ENCODE measurements at places on chromosomes 3 and 15.

- peak; percentile 76 for DNase-seq
Observed at GRCh38 chr15:52783929-52784798, 6.0 kb downstream of the ONECUT1 start.

- no peak for DNase-seq
Observed at GRCh38 chr3:40310705-40311104, 1.2 kb downstream of the EIF1B start.

- DNase-seq: peak; percentile 40
Observed at GRCh38 chr3:171458864-171459136, 1.4 kb downstream of the TNIK start.

DNA sequence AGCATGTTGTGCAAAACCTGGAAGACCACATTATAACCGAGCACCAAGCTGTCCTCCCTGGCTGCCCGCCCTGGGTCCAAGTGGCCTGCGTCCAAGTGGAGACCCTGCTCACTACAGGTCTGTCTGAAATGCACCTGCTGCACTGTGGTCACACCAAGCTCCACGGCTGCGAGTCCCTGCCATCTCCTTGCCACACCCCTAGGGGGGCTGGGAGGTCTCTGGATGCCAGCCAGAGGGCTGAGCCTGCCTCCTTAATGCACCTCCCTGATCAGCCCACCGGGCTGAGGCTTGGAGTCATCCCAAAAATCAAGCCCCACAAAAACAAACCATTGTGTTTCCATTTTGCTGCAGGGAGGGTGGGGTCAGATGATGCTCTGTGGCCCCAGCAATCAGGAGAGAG lies 187.1 kb downstream of the MEGF11 start:
- no peak for DNase-seq

DNA sequence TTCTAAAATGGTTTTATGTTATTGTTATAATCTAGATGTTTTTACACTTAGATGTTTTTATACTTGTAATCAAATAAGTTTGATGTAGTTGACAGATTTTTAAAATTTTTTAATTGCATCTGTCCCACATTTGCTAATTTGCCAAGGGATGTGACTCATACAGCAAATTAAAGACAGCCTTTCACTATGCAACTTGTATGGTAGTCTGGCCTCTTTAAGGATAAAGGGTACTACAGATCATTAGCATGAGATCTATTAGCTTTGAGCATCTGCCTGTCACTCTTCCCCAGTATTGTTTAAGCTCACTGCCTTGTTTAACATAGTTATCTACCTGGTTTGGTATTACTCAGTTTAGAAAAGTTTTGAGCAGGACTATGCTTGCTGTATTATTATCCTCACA lies 83.0 kb downstream of the NPTN start:
- no peak for DNase-seq

GRCh38 chr3:152480282-152480953 lies 211.7 kb downstream of the MBNL1 start:
- DNase-seq: no peak

GRCh38 chr15:70278644-70279043 lies 180.9 kb upstream of the TLE3 start:
- DNase-seq: no peak

GRCh38 chr15:74543583-74543982 lies 2.6 kb downstream of the ARID3B start:
- no peak for DNase-seq

DNA sequence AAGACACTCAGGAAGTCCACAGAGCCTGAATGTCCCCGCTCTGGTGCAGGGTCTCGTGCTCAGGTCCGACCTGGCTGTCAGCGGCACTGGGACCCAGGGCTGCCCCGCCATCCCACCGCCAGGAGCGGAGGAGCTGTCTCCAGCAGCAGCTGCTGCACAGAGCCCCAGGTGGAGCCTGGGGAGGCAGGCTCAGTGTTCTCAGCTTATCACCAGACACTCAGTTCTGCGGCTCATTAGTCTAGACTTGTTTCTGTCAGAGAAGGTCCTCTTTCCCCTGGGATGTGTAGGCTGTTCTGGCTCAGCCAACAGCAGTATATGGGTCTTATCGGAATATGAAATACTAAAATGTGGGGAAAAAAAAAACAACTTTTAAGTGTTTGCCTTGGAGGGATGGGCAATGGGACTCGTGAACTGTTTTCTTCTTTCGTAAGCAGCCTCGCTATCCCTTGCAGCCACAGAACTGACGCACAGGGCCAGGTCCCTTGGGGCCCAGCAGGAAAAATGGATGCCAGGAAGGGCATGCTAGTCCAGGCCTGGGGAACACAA lies 75.9 kb downstream of the KLF13 start:
- peak; percentile 42 for DNase-seq

DNA sequence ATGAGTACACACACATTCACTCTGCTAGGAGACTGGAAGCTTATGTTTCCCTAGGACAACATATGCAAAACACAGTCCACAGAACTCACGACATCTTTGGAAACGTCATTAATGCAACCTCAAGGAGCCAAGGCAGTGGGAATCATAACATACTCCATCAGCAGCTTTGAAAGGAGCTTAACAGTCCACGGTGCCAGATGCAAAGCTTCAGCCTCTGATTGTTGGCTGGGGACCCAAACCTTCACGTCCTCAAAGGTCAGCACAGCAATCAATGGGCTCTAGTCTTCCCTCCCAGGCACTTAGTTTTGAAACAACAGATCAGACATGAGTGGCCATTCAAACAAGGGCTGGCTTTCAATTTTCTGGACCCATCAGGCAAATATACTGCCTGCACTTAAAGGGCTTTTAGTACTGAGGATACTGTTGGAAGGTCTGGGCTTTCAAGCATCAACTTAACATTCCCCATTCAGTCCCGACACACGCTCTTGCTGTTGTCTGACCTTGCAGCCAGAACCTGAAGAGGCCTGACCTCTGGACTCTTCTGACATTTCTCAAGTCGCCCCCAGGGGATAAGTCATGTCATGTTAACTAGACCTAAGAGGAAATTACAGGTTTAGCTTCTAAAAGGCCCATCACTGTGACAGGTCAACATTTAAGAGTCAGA lies 223.0 kb downstream of the PDZRN3 start:
- DNase-seq: peak; percentile 55

- DNase-seq: no peak
Observed at GRCh38 chr15:33616475-33616874, 305.7 kb downstream of the RYR3 start.

DNA sequence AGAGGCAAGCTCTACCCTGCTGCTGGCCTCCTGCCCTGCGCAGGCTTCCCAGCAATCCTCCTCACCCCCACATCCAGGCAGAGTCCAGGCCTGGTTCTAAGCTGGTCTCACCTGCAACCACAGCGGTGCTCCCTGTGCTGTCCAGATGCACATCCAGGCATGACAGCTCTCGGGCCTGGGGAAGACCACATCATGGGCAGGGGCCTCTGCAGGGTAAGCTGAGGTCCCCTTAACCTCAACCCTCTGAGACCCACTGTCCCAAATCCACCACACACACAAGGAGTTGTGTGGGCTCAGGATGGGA lies 10.8 kb downstream of the PLA2G4D start:
- no peak for DNase-seq

DNA sequence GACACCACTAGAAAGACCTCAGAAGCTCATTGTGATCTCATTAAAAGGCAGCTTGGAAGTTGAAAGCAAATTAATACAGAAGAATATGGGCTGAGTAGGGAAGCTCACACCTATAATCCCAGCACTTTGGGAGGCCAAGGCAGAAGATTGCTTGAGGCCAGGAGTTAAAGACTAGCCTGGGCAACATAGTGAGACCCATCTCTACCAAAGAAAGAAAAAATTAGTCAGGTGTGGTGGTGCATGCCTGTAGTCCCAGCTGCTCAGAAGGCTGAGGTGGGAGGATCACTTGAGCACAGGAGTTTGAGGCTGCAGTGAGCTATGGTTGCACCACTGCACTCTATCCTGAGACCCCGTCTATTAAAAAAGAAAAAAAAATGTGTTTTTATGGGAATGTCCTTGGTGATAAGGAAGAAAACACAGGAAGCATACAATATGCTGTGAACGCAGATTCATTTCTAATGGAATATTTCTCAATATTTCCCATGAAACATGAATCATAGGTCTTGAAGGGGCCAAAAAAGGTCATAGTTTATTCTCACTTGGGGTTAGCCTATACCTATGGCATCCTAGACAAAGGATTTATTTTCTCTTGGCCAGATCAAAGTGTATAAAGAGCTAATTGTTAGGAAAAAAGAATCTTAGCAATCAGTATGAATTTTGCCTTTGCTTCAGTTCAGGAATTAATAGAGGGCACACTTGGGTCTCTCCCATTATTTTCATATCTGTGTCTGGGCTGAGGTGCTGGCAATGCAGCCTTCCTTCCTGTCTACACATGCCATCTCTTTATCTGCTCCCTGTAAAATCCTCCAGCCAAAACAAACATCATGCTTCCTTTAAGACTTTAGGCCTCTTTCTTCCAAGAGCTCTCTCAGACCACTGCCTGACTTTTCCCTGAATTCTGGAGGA lies 98.2 kb downstream of the FNDC3B start:
- DNase-seq: no peak

GRCh38 chr3:152780553-152780952 lies 54.4 kb upstream of the P2RY1 start:
- no peak for DNase-seq

DNA sequence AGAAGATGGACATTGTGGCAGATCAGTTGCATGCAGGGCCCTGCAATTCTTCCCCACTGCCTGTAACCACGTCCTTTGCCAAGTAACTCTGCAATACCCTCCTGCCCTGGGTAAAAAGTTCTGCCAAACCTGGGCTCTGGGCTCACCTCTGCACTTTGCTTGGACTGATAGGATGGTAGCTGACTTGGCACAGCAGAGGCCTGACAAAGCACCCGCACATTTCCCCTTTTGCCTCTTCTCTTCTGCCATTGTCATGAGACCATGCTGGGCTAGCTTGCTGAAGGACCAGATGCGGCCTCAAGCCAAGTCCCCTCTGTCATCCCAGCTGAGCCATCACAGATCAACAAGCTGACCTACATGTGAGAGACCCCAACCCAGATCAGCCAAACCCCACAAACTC lies 122.4 kb downstream of the SMAD6 start:
- DNase-seq: no peak

DNA sequence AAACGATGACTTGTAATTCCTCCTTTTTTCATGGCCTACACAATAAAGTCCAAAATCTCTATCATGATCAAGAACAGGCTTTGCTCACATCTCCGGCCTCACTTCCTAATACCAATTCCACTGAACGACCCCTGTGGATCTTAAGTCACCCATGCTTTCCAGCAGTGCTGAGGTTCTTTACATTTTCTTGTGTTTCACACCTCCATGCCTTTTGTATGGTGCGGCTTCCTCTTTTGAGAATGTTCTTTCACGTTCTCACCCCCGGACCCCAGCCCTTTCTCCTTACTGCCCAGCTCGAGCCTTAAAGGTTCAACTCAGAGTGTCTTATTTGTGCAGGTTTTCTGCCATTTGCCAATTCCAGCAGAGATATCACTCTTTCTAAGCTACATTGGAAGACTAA lies 70.1 kb downstream of the CSNK1G1 start:
- DNase-seq: no peak

DNA sequence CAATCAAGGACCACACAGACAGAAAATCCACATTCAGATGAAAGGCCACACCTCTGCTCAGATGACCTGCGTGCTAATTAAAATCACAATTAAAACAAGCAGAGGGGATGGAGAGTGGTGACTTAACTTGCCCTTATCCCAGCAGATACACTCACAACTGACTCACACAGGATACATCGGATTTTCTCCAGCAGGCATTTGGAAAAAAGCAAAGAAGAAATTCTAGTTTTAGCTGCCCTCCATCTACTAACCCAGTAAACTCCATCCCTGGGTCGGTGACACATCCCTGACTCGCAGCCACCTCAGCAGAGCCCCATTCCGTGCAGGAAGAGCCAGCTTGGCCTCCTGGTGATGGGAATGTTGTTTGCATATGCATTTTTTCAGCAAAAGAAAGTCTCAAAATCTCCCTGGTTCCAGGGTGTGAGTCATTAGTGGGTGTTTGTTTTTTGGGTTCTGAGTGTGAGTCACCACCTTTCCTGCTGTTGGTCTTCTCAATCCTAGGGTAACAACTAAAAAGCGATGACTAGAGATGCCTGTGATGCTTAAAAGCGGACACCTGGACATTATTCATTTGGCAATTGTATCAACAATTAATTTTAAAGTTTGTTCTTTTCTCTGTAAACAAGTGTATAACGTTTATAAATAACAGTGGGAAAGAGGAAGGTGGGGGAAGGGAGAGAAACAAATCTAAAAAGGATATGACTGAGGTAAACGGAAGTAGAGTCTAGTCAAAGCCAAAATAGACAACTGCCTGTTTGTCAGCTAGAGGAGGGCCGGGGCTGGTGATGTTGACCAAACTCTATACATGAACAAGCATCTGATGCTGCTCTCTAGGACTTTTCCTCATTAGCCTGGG lies 49.8 kb upstream of the SLC4A7 start:
- peak; percentile 94 for DNase-seq

GRCh38 chr15:35067496-35068347 lies 17.4 kb downstream of the NANOGP8 start:
- DNase-seq: no peak
